HuH-7.5 (cell line): ENCODE measurements at places on chromosomes 2 and 18.

- DNase-seq: no peak
Measured at GRCh38 chr2:111134055-111134454, 13.3 kb downstream of the BCL2L11 start.

- no peak for DNase-seq
Measured at GRCh38 chr18:22509423-22509822, 91.7 kb upstream of the CTAGE1 start.

GRCh38 chr2:239275044-239275685 is 125.7 kb downstream of the HDAC4 start:
- DNase-seq: no peak

- DNase-seq: no peak
Measured at GRCh38 chr2:120393456-120393855, 47.5 kb downstream of the INHBB start.

- no peak for DNase-seq
Measured at GRCh38 chr18:60372132-60372531, 443 bp downstream of the MC4R start.

DNA sequence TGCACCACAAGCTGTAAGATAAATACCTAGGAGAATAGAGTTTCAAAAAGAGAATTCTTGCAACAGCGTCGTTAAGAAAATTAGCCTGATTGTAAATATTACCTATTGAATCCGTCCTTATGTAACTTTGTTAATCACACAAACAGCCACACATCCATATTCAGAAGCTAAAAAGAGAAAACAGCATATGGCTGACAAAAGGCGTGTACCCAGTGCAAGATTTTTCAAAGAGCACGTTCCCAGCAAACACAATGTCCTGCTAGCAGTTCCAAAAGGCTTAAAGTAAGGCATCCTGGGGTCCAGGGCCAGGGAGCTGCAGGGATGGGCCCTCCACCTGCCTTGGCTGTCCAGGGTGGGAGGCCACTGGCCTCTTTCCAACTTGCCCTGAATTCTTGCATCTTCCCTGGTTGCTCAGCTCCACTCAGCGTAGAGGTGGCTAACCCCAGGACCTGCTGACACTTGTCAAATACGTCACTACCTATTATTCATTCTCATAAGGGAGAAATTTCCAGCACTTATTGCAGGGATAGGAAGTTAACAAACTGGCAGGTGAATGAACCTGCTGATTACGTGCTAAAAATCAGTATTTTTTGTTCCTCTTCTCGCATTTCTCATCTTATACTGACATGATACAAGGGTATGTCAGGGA is 102.1 kb upstream of the NEDD4L start:
- no peak for DNase-seq

- DNase-seq: no peak
Measured at GRCh38 chr2:232626584-232626983, 6.8 kb upstream of the EFHD1 start.

DNA sequence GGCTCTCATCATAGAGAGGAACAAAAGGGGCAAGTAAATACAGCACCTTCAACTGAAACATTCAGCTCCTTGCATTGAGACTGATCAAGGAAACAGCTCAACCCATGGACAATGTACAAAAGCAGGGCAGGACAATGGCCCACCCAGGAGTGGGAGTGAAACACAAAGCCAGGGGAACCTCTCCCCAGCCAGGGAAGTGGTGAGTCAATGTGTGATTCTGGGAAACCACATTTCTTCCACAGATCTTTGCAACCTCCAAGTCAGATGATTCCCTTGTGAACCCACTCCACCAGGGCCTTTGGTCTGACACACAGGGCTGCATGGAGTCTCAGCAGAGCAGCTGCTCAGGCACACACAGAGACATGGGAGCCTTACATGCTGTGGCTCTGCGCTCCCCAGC is 294.5 kb downstream of the NR4A2 start:
- no peak for DNase-seq

GRCh38 chr2:169771612-169772011 is 27.1 kb upstream of the SSB start:
- DNase-seq: no peak

DNA sequence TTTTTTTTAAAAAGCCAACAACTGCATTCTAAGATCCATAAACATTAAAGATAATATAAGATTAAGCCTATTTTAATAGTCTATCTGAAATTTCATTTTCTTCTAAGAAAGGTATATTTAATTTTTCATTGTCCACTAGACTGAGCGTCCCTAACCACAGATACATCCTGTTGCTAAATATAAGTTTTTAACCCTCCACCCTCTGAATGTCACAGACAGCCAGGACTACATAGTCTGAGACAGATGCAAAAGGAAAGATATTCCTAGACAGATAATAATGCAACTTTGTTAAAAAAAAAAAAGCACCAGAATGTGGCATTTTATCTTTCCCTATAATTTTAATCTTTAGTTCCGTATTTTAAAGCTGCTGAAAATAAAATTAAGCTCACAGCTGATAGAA is 114.6 kb downstream of the ZEB2 start:
- DNase-seq: no peak

GRCh38 chr2:142280831-142281230 is 150.0 kb upstream of the LRP1B start:
- no peak for DNase-seq

- DNase-seq: no peak
Measured at GRCh38 chr2:50785816-50786215, 246.1 kb downstream of the NRXN1 start.

DNA sequence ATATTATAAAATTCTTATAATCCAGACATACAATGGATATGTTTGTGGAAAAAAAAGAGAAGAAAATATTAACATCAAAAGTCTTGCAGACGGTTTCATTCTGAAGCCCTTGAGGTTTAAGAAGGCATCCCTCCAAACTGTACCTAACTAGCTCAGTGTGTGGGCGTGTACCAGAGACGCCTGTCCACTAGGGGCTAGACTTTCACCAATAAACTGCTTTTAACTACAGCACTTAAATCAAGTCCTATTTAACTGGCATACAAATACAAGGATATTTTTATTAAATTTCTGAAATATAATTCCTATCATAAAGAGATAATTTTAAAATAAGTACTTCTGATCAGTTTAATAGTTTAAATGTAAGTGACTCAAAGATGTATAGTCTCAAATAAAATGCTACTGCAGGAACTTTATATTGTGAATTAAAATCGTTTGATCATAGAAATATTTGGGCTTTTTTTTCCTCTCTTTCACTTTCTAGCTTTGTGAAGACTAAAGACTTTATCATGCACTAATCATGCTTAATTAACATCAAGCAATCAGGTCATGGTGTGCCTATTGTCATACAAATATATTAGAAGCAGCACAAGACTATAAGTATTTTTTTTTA is 437.7 kb downstream of the SATB2 start:
- no peak for DNase-seq

- DNase-seq: no peak
Measured at GRCh38 chr2:115574667-115575066, 1132.2 kb downstream of the DPP10 start.

DNA sequence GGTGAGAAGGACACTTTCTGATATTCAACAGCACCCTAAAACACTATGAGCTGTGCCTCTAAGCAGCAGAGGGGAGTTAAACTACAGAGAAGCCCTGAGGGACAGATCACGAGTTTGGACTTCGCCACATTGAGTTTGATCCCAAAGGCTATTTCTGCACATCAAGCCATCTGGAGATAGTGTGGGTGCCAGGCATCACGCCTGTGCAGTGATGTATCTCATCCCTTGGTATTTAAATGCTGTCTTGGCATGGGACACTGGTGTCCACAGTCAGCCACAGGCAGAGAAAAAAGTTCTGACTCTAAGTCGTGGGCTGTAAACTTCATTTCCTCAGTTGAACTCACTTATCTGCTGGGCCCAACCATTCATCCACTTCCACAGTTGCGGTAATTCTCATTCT is 742.3 kb upstream of the CELF4 start:
- no peak for DNase-seq

- DNase-seq: no peak
Measured at GRCh38 chr2:156511803-156512202, 75.6 kb downstream of the GPD2 start.

DNA sequence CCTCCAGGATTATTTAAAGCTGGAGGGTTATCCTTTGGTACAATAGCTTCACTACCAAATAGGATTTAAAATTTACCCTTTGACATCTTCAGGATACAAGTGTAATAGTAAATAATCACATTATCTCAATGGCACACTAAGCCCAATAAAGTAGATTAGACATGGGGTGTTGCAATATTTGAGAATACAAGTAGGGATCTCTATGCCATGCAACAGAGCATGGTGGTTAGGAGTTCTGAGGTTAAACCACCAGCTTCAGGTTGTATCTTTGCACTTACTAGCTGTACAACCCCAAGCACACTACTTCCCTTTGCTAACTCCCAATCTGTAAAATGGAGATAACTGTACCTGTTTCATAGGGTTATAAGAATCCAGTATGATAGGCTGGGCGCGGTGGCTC is 6.2 kb downstream of the MBD2 start:
- DNase-seq: no peak

- DNase-seq: no peak
Measured at GRCh38 chr2:127155947-127156346, 49.0 kb upstream of the BIN1 start.

DNA sequence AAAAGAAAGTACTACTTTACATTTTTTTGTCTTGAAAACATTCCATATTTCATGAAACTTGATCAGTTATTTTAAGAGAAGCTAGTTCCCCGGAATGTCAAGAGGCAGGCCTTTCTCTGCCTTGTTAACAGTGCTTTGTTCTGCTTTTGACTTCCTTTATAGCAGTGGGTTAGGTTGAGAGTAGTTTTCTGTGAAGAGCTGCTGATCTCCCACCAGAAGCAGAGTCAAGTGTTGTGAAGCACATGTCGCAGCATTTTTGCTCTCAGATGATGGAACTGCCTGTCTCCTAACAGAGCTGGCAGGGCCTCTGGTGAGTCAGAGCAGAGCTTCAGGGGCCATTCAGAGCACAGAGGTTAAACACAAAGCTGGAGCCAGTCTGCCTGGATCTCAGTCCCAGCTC is 871.8 kb downstream of the SLC4A3 start:
- DNase-seq: no peak

DNA sequence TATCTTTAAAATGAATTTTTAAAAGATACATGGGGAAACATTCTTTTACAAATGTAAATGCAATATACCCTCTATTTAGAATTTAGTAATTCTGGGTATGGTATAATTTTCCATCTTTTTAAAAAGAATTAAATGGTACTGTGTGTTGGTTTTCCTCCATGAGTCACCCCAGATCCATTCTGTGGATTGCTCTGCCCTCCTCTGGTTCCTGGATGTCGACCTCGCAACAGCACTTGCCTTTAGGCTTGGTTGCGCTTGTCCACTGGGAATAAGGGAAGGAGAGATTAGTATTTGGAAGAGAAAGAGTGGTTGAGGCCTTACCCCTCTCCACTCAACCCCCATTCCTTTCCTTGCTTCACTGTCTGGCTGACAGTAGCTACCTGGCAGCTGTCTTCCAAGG is 90.4 kb downstream of the FTCDNL1 start:
- DNase-seq: no peak

- no peak for DNase-seq
Measured at GRCh38 chr2:163157411-163157810, 318.8 kb upstream of the KCNH7 start.
